ENCODE measurements at places on chromosomes 6 and 20.

DNA sequence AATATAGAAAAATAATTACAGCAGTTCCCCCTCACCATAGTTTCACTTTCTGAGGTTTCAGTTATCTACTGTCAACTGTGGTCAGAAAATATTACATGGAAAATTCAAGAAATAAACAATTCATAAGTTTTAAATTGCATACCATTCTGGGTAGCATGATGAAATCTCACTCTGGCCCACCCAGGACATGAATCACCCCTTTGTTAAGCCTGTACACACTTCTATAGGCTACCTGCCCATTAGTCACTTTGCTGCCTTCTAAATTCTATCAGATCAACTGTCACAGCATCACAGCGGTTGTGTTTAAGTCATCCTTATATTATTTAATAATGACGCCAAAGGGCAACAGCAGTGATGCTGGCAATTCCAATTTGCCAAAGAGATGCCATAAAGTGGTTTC is 140.3 kb upstream of the RUNX2 start:
- no peak for DNase-seq

- DNase-seq = no peak
Observed at GRCh38 chr6:43508481-43509141, 1.5 kb downstream of the LRRC73 start.

DNA sequence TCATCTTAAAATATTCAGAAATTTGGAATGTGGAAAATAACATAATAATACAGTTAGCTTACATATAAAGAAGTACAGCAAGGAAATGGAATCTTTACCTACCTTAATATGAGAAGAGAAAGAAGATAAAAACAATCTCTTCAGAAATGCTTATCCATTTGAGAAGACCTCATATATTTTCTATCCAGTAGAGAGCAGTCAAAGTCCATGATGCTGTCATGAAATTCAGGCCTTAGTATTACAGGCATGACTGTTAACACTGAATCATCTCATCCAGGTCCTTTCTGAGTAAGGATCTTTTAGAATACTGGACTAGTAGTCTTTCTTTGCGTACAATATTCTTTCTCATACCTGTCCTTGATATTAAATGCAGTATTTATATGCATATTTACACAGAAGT is 713.4 kb downstream of the CD109 start:
- no peak for DNase-seq

DNA sequence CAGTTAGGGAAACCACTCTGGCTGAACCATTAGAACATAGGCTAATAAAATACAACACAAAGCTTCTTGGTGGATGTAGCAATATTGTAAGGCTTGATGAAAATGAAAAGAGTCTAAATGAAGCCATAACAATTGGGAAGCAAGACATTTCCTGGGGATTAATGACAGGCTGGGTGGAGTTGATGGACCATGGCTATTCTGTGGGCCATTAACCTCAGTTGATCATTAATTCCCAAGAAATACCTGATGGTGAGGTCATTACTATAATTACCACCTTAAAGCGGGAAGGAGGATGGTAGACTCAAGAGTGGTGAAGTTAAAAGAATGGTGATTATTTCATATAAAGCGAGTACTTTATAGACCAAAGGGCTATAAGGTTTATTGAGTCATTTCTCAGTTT is 455.8 kb upstream of the MAP3K7 start:
- DNase-seq = no peak

DNA sequence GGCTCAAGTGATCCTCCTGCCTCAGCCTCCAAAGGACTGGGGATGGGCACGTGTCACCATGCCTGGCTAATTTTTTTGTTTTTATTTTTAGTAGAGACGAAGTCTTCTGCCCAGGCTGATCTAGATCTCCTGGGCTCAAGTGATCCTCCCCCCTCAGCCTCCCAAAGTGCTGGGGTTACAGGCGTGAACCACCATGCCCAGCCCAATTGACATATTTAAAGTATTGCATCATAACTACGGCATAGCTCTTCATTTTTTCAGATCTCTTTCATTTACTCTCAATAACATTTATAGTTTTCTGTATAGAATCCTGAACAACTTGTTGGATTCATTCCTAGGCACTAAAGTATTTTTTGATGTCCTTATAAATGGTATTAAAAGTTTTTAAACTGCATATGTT is 13.0 kb downstream of the SERPINB1 start:
- DNase-seq = no peak

- no peak for DNase-seq
Observed at GRCh38 chr6:43989581-43990146, 137.6 kb downstream of the MRPL14 start.

DNA sequence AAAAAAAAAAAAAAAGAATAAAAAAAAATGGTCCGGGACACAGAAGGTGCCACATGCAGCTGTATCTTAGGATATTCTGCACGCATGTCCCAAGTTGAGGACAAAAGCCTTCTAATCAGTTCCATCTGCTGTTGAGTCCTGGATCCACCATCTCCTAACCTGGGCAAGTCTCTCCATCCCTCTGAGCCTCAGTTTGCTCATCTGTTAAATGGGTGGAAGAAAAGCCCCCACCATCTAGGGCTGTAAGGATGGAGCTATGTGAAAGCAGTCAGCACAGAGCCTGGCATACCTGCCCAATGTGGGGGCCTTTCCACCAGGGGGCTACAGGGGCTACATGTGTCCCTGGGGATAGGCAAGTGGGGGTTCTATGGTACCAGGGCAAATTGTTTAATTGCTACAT is 208.4 kb downstream of the ZMYND8 start:
- no peak for DNase-seq

DNA sequence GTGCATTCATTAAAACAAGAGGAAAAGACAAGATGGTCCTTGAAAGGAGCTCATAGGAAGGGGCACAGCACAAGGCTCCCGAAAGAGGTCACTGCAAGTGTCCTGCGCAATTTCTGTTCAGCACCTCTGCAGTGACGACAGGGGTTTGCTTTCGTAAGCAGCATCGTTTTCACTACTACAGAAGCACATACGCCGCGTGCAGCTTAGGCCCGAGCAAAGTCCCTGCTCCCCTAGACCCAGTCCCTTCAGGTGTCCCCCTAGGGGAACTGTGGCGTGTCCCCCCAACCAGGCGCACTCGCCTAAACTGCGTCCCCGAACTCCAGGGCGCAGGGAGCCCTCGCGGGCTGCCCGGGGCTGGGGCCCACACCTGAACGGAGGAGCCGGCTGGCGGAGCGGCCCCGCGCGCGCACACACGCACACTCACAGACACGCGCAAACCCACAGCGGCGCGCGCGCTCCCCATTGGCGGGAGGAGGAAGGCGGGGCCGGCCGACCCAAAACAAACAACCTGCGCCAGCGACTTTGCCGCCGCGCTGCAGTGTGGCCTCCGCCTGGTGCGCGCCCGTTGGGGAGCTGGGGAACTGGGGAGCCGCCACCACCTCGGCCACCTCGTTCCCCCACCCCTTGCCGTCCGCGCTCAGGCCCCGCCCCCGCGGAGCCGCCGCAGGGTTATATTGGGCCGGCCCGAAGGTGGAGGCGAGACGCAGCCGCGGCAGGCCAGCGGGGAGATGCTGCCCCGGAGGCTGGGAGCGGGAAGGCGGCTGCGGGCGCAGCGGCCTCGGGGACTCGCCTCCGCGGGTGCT is at the start of gene FOXQ1:
Gene FOXQ1 (plus strand): TSS at position 699 of the 803 bp plus-strand sequence. CDS start 607 bp downstream, outside the sequence.
- DNase-seq = no peak

- DNase-seq = no peak
Observed at GRCh38 chr20:1299522-1299921, 29.4 kb downstream of the SDCBP2 start.

- no peak for DNase-seq
Observed at GRCh38 chr20:40251284-40251932, 437.6 kb downstream of the MAFB start.

DNA sequence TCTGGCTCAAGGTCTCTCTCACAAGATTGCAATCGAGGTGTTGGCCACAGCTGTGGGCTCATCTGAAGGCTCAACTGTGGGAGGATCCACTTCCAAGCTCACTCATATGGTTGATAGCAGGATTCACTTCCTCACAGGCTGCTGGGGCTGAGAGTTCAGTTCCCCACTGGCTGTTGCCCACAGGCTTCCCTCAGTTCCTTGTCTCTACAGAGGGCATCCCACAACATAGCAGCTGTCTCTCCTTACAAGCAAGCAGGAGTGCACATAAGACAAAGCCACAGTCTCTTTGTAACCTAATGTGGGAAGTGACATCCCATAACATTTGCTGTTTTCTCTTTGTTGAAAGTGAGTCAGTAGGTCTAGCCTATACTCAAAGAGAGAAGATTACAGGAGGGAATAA is 14.0 kb downstream of the SPATS1 start:
- no peak for DNase-seq

GRCh38 chr20:17406051-17406590 is 125.1 kb downstream of the BFSP1 start:
- no peak for DNase-seq

DNA sequence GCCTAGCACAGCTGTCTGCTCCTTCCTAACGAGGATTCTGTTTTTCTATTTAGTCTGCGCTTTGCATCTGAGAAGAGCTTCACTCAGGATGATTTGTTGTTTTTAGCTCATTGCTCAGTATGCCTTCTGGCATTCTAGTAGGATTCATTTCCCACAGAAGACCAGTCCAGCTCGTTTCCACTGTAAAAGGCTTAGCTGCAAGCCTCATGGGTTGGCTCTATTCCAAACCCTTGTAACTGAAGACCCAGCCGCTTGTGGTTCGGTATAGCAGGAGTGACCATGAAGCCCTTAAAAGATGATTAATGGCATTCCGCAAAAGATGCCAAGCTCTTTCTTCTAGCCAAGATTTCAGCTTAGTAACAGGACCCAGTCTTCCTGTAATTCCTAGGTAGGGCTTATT is 7.2 kb downstream of the ADGRF1 start:
- DNase-seq = no peak

Measured in esophagus squamous epithelium (tissue), 5 donors.